Right ventricle myocardium superior (tissue), 1 donor: ENCODE measurements at places on chromosomes 7 and 10. TPM values are rescaled to one million over a fixed set of nuclear protein-coding genes. Genes with fewer than 3 reads are reported as not detected.

DNA sequence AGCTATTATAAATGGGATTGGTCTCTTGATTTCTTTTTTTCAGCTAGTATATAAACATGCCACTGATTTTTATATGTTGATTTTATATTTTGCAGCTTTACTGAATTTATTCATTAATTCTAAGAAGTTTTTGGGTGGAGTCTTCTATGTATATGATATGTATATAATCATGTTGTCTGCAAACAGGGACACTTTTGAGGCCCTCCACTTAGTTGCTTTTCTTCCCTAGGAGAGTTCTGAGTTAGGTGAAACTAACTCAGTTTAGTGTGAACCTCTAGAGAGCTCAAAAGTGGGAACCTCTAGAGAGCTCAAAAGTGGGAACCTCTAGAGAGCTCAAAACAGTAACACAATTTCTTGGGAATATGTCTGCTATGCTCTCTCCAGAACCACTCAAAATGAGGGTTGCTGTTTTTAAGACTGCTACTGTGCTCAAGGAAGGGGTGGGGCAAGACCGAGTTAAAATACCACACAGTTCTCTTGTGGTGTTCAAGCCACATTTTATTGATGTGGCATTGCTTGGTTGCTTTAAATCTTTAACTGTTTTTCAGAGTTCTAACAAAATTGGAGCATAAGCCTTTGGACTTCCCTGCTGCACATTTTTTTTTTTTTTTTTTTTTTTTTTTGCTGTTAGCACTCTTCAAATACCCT, 13.2 kb downstream of the CCDC7 start:
- no peak for DNase-seq

DNA sequence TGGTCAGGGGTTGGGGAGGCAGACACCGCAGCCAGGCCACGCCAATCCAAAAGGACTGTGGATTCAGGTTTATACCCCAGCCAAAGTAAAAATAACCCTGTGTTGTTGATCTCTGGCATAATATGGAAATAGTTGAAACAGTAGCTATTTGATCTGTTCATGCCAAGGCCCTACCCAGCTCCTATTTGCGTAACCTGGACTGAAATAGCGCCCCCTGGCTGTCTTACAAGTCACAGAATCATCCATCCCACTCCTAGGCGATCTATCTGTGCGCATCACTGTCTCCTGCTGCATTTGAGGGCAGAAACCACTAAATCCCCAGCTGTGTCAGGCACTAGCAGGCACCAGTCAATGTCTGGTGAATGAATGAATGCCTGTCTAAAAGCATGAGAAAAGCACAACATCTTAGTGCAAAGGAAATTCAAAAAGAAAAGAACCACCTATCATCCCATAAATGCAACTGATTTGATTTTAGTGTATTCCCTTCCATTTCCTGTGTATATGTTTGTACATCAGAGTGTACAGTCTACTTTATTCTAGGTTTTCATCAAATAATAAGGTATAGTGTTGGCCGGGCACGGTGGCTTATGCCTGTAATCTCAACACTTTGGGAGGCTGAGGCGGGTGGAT, 160.0 kb downstream of the SLIT1 start:
- DNase-seq, result no peak

DNA sequence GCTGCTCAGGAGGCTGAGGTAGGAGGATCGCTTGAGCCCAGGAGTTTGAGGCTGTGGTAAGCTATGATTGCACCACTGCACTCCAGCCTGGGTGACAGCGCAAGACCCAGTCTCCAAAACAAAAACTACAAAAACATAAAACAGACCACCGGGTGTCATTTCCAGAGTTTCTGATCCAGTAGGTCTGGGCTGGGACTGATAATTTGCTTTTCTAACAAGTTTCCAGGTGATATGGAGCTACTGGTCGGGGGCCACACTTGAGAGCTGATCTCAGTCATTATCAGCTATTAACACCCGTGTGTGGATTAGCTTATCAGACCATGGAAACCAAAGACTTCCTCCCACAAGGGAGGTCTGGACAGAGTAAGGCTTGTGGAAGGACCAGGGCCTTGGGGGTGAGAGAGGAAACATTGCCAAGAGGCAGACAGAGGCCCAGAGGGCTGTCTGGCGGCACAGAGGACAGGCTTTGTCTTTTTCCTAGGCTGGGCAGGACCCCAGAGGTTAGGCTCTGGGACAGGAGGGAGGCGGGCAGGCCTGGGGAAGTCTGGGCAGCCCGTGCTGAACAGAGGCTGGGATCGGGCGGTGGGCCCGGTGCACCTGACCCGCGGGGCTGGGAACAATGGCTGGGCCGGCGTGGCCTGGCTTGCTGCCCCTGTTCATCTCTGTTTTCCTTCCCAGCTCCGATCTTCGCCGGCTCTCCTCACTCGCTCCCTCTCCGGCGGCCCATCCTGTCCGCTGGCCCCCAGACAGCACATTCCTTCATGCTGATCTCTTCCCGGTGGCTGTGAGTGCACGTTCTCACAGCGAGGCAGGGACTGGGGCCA, 25.2 kb downstream of the TMEM270 start:
- DNase-seq, result peak; percentile 78

DNA sequence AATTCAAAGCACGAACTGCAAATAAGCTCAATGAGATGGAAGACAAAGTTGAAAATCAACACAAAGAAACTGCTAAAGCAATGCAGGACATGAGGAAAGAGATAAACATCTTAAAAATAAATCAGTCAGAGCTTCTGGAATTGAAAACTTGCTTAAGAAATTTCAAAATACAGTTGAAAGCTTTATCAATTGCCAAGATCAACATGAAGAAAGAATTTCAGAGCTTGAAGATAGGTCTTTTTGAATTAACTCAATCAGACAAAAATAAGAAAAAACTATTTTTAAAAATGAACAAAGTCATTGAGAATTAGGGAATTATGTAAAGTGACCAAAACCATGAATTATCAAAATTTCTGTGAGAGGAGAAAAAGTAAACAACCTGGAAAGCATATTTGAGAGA, 218.1 kb downstream of the CTNNA3 start:
- no peak for DNase-seq

GRCh38 chr10:5490698-5491464, 8.5 kb downstream of the CALML5 start:
- DNase-seq, result no peak

DNA sequence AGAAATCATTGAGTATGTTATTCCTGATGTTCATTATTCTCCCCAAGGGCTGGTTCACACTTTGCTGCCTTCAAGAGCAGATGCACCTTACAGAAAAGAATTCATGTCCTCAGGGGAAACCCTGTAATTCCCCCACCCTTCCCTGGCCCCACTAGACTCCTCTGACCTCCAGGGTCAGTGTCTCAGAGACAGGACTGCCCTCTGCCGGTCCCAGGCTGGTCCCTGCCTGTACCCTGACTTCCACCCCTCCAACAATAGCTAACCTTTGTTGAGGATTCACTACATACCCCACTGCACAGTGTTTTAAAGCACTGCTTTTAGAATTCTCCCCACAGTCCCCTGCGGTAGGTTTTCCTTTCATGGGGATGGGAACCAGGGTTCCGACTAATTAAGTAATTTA, 4.4 kb upstream of the SEPHS1 start:
- no peak for DNase-seq

DNA sequence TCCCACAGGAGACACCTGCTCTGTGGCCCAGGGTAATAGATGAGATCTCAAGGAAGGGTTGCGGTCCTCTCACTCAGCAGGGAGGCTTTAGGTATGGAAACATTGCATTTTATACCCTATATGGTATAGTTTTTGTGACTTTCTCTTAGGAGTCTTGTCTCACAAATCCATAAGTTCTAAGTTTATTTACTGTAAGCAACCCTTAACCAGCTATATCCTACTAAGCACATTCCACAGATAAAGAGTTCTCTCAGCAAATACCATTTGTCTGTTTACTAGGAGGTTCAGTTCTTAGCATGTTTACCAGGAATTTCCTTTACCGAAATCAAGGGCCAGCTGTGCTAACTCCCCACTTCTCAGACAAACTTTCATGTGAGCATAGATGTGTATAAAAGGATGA, 66.9 kb downstream of the ANLN start:
- no peak for DNase-seq

DNA sequence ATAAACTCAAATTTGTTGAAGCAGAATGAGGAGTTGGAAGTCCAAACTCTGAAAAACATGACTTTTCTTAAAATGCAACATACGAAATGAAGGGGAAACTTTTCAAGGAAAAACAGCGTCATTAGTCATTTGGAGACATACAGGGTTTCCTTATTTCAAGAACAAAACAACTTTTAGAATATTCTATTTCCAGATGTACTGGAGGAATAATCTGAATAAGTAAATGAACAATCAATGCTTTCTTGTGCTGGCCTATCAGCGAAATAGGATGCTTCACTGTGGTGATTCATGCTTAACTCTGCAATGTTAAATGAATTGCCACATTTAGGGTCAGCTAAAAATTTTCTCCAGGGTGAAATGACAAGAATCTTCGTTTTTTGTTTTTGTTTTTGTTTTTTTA, 114.3 kb downstream of the SEMA3C start:
- DNase-seq, result no peak

DNA sequence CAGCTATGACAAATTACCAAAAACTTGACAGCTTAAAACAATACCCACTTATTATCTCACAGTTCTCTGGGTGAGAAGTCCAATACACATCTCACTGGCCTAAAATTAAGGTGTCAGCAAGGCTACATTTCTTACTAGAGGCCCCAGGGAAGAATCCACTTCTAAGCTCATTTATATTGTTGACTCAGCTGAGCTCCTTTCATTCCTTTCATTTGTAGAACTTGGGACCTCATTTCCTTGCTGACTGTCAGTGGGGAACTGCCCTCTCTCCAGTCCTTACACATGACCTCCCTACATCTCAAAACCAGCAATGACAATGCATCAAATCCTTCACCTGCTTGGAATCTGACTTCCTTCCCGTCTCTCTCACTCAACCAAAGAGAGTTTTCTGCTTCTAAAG, 240.3 kb downstream of the IPMK start:
- no peak for DNase-seq

GRCh38 chr7:47643716-47644400, 61.9 kb upstream of the TNS3 start:
- DNase-seq, result no peak

DNA sequence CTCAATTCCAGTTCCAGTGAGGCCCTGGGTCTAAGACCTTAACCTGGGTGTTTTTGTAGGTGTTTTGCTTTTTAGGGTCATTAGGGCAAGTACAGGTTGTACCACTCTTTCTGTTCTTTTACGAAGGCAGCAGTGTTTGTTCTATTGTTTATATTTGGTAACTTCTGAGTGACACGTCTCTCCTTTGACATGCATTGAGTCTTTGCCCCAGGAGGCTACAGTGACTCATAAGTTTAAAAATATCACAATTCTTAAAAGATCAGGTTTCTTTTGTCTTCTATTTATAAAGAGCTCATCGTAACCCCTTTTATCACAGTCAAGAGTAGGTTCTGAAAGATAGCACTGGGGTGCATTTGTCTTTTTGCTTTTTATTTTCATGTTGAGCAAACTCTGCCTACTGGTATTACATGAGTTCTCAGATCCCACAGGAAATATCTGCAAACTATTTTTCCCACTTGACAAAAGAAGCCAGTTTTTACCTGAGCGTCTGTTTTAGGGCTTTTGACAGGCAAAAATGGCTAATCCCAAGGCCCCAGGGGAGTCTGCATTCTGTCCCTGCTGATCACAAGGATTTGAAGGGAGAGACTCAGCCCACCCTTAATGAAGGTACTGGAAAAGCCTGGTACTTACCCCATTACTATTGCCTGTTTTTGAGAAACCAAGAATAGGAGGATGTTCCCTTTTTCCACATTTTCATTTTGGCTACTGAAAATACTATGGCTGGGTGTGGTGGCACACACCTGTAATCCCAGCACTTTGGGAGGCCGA, 7.9 kb downstream of the NUDT13 start:
- DNase-seq, result no peak

The ACSM6 gene
- total RNA-seq, result not detected

The DPP6 gene
- total RNA-seq, result 0.19 TPM

The SSC4D gene
- 0.97 TPM for total RNA-seq

The CYP3A7 gene
- total RNA-seq, result not detected

The OR2A1 gene
- not detected for total RNA-seq

The VCL gene
- total RNA-seq, result 194 TPM
